ENCODE measurements at places on chromosomes 11 and 22.

- DNase-seq = peak; percentile 65
Observed at GRCh38 chr11:118415739-118416068, 14.3 kb downstream of the ATP5MG start.

DNA sequence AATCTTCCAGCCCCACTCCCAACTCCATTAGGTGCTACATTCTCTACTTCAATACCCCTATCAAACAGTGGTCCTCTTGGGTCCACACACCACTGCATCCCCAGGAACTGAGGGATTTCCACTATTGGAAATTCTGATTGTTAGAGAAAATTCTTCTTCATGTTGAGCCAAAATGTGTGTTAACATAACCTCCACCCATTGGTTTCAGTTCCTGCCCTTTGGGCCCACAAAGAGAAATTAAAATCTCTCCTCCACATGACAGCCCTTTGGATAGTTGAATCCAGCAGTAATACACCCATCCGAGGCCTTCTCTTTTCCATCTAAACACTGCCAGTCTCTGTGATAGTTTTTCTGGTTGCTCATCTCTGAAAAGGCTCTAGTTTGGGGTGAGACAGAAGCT lies 2.1 kb downstream of the VSIG2 start:
- DNase-seq = no peak

DNA sequence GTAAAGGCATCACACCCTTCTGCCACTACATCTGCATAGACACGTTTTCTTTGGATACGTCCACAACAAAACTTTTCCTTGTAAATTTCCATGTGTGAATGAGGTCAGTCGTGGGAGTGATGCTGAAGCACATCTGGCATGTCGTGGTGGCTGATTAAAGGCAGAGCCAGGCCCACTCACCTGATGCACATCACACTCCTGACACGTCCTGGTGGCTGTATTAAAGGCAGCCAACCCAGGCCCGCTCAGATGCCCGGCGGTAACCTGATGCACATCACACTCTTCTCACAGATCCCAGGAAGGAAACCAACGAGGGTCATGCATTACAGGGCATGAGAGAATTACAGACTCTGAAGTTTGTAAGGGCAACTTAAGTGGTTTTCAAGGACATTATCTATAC lies 321.6 kb upstream of the B3GAT1 start:
- DNase-seq = no peak

GRCh38 chr11:65555693-65556231 lies 2.4 kb downstream of the LTBP3 start:
- no peak for DNase-seq

GRCh38 chr11:126561327-126561893 lies 205.9 kb downstream of the ST3GAL4 start:
- DNase-seq = peak; percentile 17

- DNase-seq = no peak
Observed at GRCh38 chr22:30187529-30188407, 58.8 kb downstream of the LIF start.

DNA sequence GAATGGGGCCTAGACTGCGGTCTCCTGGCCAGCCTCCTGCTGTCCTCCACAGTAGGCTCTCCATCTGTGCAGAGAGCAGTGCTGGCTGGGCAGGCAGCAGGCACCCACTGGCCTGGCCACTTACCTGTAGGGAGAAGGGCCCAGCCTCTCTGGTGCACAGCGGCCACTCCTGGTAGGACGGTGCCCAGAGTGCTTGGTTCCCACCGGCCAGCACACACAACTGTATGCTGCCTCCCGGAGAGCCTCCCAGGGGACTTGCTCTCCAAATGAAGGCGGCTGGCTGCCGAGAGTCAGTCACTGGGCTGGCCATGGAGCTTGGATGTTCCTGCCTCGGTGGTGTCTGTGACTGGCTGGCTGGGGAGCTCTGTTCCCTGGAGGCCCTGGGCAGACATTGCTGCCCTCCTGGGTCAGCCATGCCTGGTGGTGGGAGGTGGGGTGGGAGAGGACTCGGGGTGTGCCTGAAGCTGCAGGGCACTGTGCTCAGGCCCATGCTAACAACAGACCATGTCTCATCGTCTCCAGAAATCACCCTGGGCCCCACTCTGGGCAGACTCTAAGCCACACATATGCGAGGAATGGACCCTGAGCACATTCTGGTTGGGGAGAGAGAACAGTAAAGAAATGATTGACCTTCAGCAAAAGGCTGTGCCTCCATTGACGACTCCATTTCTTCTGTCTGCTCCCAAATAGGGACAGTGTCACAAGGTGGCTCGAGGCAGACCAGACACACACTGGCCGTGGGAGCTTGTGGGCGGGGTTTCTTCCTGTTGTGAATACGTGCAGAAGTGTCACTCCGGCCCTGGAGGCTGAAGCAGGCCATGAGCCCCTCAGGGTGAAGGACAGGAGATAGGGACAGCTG lies 350.8 kb downstream of the TBC1D22A start:
- DNase-seq = no peak

- DNase-seq = no peak
Observed at GRCh38 chr11:124311269-124311668, 2.5 kb downstream of the OR8D1 start.

GRCh38 chr11:71423181-71423790 lies 24.9 kb downstream of the DHCR7 start:
- no peak for DNase-seq

DNA sequence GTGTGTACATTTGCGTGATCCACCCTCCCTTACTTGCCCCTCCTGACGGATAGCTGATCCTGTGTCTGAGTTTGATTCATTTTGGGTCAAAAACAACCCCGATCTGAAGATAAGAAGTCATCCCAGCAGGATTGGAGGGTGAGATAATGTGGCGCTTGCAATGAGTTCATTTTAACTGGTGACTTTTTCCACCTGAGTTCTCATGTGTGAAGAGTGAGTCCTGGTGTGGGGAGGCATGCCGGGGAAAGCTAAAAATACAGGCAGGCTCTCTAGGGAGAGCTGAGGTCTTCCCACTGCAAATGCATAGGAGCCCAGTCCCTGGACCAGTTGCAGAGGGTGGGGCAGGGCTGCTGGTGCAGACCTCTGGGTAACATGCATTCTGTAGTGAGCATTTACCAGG lies 35.7 kb upstream of the ELF5 start:
- no peak for DNase-seq

DNA sequence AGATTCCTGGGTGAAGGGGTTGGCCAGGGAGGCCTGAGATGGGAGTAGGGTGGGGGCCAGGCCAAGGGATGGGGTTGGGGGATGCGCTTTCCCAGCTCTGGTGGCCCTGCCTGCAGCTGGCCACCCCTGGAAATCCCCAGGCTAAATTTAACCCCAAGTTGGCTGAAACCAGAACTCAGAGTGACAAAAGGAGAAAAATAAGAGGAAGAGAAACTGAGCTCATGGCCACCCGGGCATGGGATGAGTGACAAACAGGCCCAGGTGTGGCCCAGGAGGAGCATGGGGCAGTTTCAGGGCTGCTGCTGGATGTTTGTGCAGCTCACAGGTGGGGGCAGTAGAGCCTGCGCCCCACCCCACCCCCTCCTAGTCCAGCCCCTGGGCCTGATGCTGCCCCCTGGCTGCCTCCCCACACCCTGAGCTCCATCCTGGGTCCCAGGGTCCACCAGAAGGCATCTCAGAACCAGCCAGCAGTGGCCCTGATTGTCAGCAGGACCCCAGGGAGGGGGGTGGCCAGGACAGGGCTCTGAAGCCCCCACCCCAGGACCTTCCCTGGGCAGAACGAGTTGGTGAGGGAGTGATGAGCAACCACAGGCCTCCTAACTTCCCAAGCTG lies 48.0 kb downstream of the IGLL5 start:
- DNase-seq = peak; percentile 55

DNA sequence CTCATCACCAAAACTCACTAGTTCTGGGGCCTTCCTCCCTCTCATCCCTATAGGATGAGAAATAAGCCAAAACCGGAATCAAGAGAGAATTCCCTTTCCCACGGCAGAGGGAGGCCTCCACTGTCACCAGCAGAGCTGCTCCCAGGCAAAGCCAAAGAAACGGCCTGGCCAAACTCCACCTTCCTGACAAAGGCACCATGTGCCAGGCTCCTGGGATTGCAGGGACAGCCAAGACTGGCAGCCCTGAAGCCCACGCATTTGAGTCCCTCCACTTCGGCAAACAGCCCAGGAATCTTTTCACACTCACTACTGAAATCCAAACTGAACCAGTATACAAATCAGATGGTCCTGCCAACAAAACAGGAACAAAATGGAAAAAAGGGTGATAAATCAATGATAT lies 6.1 kb downstream of the SMCO4 start:
- no peak for DNase-seq

DNA sequence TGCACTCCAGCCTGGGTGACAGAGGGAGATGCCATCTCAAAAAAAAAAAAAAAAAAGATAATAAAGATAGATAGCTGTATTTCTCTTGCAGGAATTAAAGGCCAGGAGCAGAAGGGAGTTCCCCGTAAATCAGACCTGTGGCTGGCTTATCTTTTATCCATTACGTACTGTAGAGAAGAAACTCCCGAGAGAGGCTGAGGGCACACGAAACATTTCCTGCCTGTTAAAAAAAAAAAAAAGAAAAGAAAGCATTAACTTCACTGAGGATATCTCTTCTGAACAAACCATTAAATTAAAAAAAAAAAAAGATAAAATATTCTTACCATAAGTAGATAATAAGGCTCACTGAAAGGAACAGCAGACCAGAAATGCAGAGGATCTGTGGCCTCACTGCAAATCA lies 22.5 kb downstream of the P4HA3 start:
- no peak for DNase-seq

DNA sequence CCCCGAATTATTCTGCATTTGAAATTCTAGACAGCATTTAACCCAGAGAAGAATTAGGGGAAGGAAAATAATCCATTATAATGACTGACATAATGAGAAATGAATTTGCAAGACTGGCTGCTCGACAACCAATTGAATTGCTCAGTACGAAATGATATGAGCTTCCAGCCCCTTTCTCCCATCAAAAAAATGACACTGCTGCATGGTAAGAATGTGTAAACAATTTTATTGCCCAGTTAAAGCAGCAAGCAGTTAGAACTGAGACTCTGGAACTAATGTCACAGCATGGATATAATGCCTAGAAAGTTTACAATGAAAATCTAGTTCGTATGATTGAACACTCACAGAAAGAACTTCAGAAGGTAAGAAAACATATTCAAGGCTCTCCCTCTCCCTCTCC lies 24.7 kb upstream of the PCF11 start:
- no peak for DNase-seq

DNA sequence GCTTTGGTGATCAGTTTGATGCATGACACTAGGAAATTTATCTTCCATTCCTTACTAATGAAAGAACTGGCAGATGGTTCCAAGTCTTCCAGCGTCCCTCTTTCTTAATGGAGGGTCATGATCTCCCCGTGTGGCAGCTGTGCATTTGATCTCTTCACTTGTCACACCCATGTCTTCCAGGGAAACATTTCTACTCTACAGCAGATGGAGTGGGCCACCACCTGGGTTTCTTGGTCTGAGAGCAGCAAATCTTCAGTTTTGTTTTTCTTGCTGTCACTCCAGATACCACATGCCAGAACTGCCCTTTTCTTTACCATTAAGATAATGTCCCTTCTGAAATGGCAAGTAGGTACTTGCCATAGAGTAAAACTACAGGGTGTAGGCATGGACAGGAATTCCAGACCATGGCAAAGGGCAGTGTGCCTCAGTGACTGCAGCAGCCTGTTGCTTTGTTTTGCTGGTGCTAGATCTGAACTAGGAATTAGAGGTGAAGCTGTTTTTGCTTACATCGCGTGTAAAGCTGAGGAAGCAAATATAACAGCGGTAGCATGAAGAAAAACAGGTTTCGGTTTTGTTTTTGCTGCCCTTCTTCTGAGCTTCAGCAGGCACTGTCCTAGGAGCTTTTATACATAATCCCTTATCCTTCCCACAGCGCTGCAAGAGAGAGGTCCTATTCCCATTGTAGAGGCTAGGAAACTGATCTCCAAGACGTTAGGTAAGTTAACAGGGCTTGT lies 20.7 kb upstream of the C11orf96 start:
- no peak for DNase-seq

GRCh38 chr22:29626497-29627195 lies 23.2 kb downstream of the NF2 start:
- no peak for DNase-seq

GRCh38 chr22:36755316-36755715 lies 20.6 kb downstream of the IFT27 start:
- no peak for DNase-seq

DNA sequence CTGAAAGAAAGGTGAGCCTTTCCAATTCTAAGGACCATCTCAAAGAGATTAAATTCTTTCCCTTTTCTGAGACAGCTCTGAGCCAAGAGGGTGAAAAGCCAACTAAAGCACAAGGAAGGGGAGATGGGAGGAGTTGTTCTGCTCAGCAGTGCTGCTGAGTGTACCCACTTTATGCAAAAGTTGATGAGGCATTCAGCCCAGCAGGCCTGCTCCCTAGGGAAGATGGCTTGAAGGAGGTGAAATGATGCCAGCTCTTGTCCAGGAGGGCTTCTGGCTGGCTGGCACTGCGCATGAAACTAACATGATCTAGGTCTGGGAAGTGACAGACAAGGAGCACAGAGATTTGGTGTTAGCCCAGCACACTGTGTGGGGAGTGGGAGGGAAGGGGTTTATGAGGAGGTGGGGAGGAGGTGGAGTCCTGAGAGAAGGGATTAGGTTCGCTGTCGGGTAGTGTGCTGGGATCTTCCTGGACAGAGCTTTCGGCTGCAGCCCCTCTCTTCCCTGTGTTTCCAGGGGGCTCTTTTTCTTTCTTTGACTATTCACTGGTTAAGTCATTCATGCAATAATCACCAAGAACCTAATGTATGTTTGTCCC lies 225.5 kb upstream of the NARS2 start:
- DNase-seq = no peak

DNA sequence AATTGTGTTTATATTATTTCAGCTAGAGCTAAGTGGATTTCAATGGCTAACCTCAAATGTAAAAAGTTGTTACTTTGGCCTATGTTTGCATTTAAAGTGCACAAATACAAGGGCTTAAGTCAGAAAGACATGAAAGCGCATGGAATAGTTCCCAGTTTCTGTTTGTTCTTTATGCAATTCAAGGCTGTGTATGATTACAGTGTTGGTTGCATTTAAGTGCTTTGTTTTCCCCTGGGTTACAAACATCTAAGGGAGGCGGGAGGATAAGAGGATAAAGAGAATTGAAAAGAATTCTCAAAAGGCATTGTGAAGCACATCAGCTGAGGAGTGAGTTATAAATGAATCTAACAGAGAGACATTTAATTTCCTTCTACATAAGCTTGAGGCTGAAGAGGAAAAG lies 453.4 kb downstream of the NTM start:
- no peak for DNase-seq

- no peak for DNase-seq
Observed at GRCh38 chr11:118690553-118691304, 11.3 kb upstream of the TREH start.
